Activated CD4-positive, alpha-beta T cell treated with anti-CD3 and anti-CD28 coated beads for 1 hour (primary cell): ENCODE measurements at places on chromosomes 3 and 15.

DNA sequence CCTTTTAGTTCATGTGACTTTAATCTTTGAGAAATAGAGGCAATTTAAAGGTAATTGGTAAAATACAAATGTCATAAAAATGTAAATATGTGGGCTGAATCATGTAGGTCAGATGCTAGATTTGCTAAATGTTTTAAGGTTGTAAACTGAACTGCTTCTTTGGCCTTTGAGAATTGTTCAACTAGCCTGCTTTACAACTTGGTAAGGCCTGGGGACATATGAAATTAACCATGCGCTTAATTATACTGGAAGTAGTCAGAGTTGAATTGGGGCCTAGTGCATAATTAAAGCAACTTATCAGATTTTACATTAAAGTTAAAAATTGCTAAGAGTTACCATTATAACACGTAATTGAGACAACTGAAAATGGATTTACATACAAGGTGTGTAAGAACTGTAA is 21.0 kb upstream of the TMEM45A start:
- DNase-seq: no peak

DNA sequence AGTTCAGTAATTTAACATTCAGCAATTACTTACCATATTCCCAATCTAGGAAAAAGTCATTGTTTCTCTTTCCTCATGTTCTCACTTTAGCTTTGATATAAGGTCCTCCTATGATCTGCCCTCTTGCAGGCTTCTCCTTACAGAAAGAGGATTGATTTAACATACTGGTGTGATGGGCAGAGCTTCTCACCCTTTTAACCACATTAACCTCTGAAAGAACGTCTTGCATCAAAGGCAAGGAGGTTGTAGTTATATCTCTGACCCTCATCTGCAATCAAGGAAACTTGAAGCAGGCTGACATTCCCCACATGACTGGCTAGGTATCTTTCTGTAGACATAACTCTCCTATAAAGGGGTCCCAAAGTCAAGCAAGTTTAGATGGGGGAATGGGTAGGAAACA is 39.5 kb downstream of the BTLA start:
- DNase-seq: no peak

GRCh38 chr3:145882436-145882835 is 278.5 kb downstream of the PLOD2 start:
- DNase-seq: no peak

GRCh38 chr3:193301433-193301832 is 60.4 kb downstream of the PLAAT1 start:
- DNase-seq: no peak

- no peak for DNase-seq
Observed at GRCh38 chr3:59404851-59405250, 355.0 kb upstream of the CFAP20DC start.

GRCh38 chr15:63049783-63050371 is 7.3 kb downstream of the TPM1 start:
- no peak for DNase-seq

GRCh38 chr3:54954022-54954421 is 26.2 kb upstream of the LRTM1 start:
- DNase-seq: no peak
